Stimulated activated CD8-positive, alpha-beta memory T cell treated with anti-CD3 and anti-CD28 coated beads, Interleukin-4, amount 100 ng/mL, for 1 hour (primary cell): ENCODE measurements at places on chromosomes 5 and 9.

- DNase-seq = no peak
Observed at GRCh38 chr9:133916159-133916541, 76.0 kb downstream of the VAV2 start.

DNA sequence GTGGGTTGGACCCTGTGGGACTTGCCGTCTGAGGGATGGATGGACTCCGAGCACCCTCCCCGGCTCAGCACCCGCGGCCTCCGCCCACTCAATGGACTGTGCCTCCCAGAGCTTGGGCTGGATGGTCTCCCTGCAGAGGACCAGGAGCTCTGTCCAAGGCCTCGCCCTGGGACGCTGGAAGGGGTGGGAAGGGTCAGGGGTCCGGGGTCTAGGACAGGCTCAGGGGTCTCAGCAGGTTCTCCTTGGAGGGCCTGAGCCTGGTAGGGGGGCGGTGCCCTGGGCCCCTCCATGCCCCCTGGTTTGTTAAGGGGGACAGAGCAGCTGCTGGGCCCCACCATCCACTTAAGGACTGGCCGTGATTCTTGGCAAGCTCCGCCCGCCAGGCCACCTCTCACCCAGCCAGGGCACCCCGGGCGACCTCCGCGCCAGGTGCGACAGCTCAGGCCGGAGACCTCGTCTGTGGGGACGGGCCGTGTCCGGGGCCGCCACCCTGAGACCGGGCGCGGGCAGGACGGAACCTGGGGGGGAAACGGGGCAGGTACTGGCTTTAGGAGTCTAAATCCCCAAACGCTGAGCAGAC lies 29.2 kb downstream of the EXOC3 start:
- no peak for DNase-seq

DNA sequence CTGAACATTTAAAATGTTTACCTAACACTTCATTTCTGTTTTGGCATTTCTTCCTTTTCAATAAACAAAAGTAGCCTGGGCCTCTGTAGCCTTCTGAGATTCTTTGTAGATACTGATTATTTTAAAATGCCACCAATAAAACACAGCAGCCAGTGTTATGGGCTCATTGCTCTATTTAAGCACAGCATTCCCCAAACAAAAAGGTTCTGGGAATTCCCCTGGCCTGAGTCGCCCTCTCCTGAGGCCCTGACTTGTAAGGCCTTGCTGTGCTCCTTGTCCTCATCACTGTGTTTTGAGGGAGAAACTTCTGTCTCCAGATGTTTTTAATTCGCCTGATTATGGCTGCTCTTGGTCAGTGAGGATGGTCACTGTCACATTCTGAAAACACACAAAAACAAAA lies 33.0 kb upstream of the CTXN3 start:
- DNase-seq = no peak

DNA sequence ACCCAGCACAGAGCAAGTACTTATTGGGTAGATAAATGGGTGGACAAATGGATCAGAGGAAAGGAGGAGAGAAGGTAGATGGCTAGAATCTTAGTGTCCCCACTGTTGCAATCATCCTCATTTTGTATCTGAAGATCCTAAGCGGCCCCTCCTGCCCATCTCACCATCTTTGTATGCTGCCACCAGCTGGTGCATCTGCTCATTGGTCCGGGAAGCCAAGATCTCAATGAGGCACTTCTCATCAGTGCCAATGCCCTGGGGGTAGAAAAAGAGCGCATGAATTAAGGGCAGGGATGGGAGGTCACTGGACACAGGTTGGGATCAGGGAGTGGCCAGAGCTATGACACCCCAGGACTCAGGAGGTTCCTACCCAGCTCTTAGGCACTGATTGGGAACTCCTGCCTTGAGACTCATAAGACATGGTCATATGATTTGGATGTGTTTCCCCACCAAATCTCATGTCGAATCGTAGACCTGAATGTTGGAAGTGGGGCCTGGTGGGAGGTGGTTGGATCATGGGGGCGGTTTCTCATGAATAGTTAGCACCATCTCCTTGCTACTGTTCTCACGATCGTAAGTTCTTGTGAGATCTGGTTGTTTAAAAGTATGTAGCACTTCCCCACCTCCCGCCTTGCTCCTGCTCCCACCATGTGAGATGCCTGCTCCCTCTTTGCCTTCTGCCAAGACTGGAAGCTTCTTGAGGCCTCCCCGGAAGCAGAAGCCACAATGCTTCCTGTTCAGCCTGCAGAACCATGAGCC lies 20.3 kb downstream of the ANXA6 start:
- no peak for DNase-seq

- DNase-seq = no peak
Observed at GRCh38 chr5:24401773-24402172, 243.0 kb downstream of the CDH10 start.

- no peak for DNase-seq
Observed at GRCh38 chr5:147957901-147958300, 51.6 kb upstream of the C5orf46 start.

- no peak for DNase-seq
Observed at GRCh38 chr9:112184221-112184620, 9.1 kb upstream of the SUSD1 start.

- DNase-seq = no peak
Observed at GRCh38 chr5:171596391-171596878, 177.0 kb downstream of the FGF18 start.

DNA sequence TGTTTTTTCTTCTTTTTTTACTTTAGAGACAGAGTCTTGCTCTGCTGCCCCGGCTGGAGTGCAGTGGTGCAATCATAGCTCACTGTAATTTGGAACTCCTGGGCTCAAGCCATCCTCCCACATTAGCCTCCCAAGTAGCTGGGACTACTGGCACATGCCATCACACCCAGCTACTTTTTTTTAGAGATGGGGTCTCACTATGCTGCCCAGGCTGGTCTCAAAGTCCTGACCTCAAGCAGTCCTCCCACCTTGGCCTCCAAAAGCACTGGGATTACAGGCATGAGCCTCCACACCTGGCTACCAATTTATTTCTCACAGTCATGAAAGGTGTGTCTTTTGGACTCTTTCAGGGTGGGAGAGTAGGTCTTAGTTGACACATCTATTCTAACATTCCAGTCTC lies 83.0 kb upstream of the FAM120A start:
- DNase-seq = no peak

DNA sequence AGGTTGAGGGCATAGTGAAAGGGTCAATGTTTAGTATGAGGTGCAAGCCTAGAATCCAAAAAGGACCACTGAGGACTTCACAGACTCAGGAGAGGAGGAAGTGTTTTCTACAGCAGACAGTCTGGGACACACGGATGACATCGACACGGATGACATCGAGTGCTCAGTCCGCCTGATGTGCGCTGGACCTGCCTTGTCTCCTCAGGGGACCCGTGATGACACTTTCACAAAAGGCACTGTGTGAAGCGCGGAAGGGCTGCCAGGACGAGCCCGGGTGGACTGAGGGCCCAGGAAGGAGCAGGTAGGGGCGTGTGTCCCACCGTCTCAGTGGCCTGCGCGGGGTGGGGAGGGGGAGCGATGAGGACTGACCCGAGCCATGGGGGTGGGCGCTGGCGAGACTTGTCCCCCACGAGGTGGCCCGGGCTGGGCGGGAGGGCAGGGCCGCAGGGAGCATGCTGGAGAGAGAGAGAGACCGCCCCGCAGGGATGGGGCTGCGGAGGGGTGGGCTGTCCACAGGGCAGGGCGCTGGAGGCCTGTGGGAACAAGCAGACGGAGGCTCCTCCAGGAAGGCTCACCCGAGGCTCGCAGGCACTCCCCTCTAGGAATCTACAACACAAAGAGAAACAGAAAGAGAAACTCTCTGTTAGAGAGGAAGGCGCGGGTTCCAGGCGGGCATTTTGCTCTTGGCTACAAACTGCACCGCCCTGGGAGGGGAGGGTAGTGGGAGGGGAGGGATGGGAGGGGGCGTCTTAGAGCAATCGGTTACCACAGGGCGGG lies 54.9 kb downstream of the USP20 start:
- DNase-seq = no peak

- no peak for DNase-seq
Observed at GRCh38 chr9:23663946-23664345, 162.1 kb downstream of the ELAVL2 start.

DNA sequence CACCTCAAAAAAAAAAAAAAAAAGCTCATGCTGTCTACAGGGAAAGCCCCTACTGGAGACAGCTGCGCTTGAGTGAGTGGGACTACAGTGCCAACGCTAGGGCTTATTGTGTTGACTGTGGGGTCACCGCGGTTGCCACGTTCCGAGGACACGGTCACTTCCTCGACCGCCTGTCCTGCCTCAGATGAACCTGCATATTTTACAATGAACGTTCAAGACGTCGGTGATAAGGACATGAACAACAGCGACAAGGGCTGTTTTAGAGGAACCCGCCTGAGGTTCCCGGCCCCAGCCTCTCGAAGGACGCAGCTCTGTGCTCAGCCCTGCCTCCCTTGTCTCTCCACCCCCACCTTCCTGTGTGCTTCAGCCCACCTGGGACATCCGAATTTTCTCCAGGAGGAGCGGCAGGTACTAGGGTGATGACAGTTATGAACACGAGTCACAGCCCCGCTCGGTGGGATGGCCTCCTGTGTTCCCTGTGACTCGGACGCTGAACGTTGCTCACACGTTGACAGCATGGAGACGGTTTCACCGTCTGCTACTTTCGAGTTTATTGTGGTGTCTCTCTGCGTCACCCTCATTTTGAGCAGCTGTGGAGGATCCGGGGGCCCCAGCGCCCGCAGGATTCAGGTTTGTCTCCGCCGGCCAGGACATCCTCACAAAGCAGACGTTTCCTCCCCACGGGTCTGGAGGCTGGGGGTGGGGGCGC lies 11.3 kb upstream of the DIPK1B start:
- DNase-seq = peak; percentile 11

DNA sequence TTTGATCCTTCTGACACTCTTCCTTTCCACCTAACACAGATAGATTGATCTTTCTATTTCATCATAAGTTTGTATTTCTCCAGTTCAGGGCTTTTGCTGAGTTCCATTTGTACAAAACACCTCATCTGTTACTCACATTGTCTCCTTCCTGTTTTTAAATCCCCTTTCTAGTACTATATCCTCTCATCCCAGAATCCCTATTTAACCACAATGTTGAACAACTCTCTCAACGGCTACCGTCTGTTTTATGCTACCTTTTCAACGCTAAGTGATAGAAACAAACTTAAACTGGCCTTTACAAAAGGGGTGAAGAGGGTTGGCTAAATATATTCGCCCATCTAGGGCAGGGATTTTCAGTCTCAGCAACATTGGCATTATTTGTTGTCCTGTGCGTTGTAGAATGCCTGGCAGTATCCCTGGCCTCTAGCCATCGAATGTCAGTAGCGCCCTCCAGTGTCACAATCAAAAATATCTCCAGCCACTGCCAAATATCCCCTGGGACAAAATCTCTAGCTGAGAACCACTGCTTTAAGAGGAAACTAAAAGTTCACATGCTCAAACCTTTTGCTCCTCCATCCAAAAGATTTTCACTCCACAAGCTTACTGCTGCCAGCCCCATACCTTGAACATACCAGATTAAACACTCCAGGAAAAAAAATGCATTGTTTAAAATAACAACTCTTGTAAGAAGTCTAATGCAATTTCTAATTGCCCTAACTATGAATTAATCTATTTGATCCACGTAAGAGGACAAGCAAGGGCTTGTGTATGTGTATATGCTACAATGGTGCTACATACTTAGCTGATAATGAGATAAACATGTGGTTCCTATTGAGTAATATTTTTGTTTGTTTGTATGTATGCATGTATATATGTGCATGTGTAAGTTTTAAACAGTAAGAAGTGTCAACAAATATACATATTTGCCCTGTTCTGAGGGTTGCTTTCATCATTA lies 344.0 kb downstream of the PTPRD start:
- DNase-seq = no peak

- DNase-seq = no peak
Observed at GRCh38 chr5:57559110-57559635, 76.6 kb upstream of the ACTBL2 start.

GRCh38 chr5:354581-355378 lies 33.3 kb downstream of the AHRR start:
- no peak for DNase-seq

- DNase-seq = no peak
Observed at GRCh38 chr5:59021286-59021673, 438.4 kb downstream of the RAB3C start.

DNA sequence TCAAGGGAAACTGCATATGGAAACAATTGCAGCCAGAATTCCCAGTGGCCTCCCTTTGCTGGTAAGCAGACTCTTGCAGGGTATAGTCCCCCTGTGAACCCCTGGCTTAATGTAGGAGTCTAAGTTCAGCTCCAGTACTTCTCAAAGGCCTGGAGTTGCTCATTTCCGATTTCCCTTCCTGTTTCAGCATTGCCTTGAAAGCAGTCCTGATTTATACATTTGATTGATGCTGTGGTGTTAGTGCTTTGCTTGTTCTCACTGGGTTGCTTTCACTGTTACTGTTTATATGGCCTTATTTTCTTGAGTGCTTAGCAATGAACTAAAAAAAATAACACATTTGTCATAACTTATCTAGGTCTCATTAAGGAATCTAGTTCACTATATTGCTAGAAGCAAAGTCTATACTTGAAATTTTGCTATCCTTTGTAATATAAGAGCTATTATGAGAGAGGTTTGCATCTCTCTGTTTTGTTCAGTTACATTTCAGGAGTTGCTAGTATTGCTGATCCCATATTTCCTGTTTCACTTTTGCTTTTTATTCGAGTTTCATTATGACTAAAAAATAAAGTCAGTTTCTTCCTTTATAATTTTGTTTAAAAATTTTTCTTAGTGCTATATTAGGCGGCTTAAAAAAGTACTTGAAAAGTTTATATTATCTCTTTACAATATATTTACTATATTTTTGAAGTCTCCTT lies 122.4 kb upstream of the NMUR2 start:
- no peak for DNase-seq

DNA sequence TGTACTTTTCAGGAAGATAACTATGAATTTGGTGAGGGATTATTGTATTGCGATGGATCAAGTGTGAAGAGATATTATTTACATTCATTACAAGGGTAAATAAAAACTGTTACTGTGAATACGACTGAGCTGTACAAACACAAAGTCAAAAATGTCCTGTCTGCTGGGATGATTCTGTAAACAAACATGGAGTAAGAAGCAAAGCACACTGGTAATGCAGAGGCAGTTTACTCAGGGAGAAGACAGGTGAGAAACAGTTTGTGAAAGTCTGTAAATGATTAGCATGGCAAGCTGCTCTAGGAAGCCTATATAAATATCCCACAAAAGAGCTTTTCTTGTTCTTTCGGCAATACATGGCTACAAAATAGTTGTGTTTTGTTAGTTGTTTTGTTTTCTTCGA lies 115.4 kb upstream of the GNA14 start:
- DNase-seq = no peak

- DNase-seq = no peak
Observed at GRCh38 chr5:140298183-140298601, 4.7 kb downstream of the PFDN1 start.

DNA sequence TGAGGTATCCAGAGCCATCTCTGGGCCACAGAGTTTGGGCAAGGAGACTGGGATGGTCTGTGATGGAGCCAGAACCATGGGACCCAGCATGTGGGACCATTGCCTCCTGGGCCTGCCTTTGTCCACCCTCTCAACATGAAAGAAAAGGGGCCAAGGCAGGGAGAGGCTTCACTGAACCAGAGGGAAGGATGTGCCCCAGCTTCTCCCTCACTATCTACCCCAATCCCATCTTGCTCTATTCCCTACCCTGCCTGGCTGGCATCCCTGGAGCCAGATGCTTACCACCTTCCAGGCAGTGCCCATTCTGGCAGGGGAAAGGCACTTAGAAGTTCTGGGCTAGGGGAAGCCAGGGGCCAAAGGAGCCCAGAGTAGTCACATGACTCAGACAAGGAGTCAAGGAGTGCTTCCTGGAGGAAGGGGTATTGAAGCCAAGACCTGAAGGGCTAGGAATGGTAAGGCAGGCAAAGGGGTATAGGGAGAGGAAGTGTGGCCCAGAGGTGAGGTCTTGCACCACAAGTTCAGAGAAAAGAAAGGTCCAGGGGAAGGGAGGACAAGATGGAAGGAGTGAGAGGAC lies 9.8 kb downstream of the PDLIM4 start:
- DNase-seq = no peak
